GM23338 (cell line): ENCODE measurements at places on chromosomes 2 and 18. TPM values are rescaled to one million over a fixed set of nuclear protein-coding genes. Genes with fewer than 3 reads are reported as not detected.
A peak's percentile ranks its signal among the peaks of the same experiment; 100 is the strongest.

FSHR gene
- total RNA-seq: not detected in 2 replicates

CDK15 gene
- not detected in 2 replicates for total RNA-seq

SDC1 gene
- 40.6 and 43.0 TPM in 2 replicates for total RNA-seq

SETBP1 gene
- 3.7 and 5.5 TPM in 2 replicates for total RNA-seq

LYPD6B gene
- total RNA-seq: 1.7 and 3.1 TPM in 2 replicates

SLC9A2 gene
- total RNA-seq: 0.08 and 0.24 TPM in 2 replicates

SIGLEC15 gene
- total RNA-seq: 0.31 TPM in 1 of 2 replicates, not detected in the other

DIS3L2 gene
- total RNA-seq: 17.4 and 25.3 TPM in 2 replicates

CCDC141 gene
- 8.0 and 13.4 TPM in 2 replicates for total RNA-seq

GRCh38 chr18:34834897-34835296 lies 124.8 kb downstream of the DTNA start:
- H3K36me3 ChIP-seq: no peaks in the 10 kb centered on the region
- no peak for DNase-seq
- H3K4me3 ChIP-seq: no peak overlapping the region
- H3K27me3 ChIP-seq: no peaks in the 10 kb centered on the region

DNA sequence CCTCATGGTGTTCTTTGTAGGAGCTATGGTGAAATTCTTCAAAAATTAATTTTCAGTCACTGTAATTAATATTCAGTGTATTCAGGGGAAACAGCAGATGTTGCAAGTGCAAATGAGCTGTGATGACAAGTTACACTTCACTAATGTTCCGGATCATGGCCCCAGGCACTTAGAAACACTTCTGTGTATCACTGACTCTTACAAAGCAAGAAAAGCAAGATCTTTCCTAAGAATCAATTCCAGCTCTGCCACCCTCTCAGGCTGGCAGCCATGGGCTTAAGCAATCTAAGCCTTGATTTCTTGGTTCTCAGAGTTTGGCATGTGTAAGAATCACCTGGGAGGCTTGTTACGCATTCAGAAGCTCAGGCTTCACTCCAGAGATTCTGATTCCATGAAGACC lies 78.0 kb downstream of the MARCHF4 start:
- no peak overlapping the region for H3K27ac ChIP-seq
- no peaks in the 10 kb centered on the region for H3K27me3 ChIP-seq
- H3K4me1 ChIP-seq: peaks cover 4% of the 10 kb centered on the region

GRCh38 chr18:46452820-46453219 lies 204.2 kb downstream of the LOXHD1 start:
- H3K4me3 ChIP-seq: no peak overlapping the region
- H3K27me3 ChIP-seq: no peaks in the 10 kb centered on the region
- DNase-seq: no peak
- no peaks in the 10 kb centered on the region for H3K36me3 ChIP-seq
- no peak overlapping the region for H3K27ac ChIP-seq

GRCh38 chr2:165640247-165640929 lies 153.7 kb downstream of the GALNT3 start:
- H3K27ac ChIP-seq: no peak overlapping the region
- DNase-seq: no peak
- H3K27me3 ChIP-seq: no peaks in the 10 kb centered on the region
- H3K4me1 ChIP-seq: peaks cover 3% of the 10 kb centered on the region; the same call in 1 of the 2 replicates

- no peaks in the 10 kb centered on the region for H3K27me3 ChIP-seq
- no peak overlapping the region for H3K27ac ChIP-seq
- no peak overlapping the region for H3K4me3 ChIP-seq
- peak; percentile 5 for DNase-seq
- H3K36me3 ChIP-seq: no peaks in the 10 kb centered on the region; the same call in 1 of the 2 replicates
- no peaks in the 10 kb centered on the region for H3K4me1 ChIP-seq
Measured at GRCh38 chr2:3741396-3741795, 38.0 kb downstream of the DCDC2C start.

DNA sequence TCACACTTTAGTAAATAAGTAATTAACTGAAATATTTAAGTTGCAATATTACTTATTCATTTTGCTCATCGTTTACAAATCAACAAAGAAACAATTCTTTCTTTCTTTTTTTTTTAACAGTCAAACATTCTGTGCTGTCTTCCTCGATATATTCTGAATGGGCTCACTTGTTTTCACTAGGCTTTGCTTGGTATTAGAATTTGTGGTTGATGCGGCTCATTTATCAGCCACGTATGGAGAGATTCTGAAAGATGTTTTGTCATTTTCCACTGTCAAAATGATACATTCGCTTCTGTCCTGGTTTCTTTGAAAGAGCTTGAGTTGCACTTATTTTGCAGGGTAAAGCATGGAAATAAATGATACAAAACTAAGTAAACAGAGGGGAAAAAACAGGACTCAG lies 323.7 kb downstream of the LRRTM1 start:
- H3K27ac ChIP-seq: no peak overlapping the region
- no peak overlapping the region for H3K4me3 ChIP-seq
- no peaks in the 10 kb centered on the region for H3K27me3 ChIP-seq
- peaks cover 53% of the 10 kb centered on the region for H3K4me1 ChIP-seq
- no peaks in the 10 kb centered on the region for H3K36me3 ChIP-seq

GRCh38 chr2:189210250-189211087 lies 30.9 kb upstream of the COL5A2 start:
- no peaks in the 10 kb centered on the region for H3K36me3 ChIP-seq
- H3K4me1 ChIP-seq: peaks cover 53% of the 10 kb centered on the region
- DNase-seq: no peak
- no peaks in the 10 kb centered on the region for H3K27me3 ChIP-seq
- peak overlapping the region; percentile 81; the same call in 1 of the 2 replicates for H3K27ac ChIP-seq

- no peak overlapping the region for H3K4me3 ChIP-seq
- DNase-seq: no peak
- no peaks in the 10 kb centered on the region for H3K27me3 ChIP-seq
Measured at GRCh38 chr2:134135793-134136192, 118.1 kb upstream of the MGAT5 start.

- no peak for DNase-seq
- no peaks in the 10 kb centered on the region for H3K27me3 ChIP-seq
- no peak overlapping the region for H3K27ac ChIP-seq
- no peak overlapping the region for H3K4me3 ChIP-seq
Measured at GRCh38 chr2:67256892-67257291, 140.2 kb upstream of the ETAA1 start.

DNA sequence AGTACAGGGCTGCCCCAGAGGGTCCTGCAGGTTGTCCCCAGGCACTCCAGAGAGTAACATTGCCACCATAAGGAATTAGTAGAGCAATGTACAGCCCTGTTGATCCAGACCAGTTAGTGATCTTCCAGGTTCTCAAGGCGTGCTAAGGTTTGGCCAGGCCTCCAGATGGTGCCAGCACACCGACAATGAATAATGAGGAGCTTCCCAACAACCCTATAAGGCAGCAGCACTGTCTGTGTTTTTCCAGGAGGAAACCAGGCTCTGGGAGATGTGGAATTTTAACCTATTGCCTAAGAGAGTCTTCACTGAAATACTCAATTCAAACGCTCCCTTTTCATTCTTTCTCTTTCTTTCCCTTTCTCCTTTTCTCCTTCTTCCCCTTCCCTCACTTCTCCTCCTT lies 122.1 kb downstream of the MGAT5 start:
- H3K27ac ChIP-seq: no peak overlapping the region
- no peak overlapping the region for H3K4me3 ChIP-seq
- H3K36me3 ChIP-seq: no peaks in the 10 kb centered on the region

DNA sequence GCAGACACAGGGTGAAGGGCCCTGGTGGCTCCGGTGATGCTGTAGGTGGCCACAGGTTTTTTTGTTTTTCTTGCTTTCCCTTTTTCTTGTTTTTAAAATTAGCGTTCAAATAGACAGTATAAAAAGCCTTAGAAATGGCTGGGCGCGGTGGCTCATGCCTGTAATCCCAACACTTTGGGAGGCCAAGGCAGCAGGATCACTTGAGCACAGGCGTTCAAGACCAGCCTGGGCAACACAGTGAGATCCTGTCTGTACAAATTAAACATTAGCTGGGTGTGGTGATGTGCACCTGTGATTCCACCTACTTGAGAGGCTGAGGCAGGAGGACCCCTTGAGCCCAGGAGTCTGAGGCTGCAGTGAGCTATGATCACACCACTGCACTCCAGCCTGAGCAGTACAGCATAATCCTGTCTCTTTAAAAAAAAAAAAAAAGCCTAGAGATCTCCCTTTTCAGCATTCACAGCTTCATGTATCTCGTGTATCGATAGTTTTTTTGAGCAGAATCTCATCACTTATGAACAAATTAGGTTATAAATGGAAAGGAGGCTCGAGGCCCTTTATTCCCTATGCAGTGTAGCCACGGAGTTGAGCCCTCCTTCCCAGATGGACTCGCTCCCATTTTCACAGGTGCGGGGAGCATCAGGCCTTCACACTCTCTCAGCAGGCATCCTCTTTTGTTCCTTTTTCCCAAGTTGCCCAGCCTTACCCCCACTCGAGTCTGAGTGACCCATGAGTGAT lies 50.8 kb downstream of the EMILIN2 start:
- H3K27me3 ChIP-seq: no peaks in the 10 kb centered on the region
- H3K36me3 ChIP-seq: no peaks in the 10 kb centered on the region
- peaks cover 15% of the 10 kb centered on the region for H3K4me1 ChIP-seq
- no peak overlapping the region for H3K27ac ChIP-seq

DNA sequence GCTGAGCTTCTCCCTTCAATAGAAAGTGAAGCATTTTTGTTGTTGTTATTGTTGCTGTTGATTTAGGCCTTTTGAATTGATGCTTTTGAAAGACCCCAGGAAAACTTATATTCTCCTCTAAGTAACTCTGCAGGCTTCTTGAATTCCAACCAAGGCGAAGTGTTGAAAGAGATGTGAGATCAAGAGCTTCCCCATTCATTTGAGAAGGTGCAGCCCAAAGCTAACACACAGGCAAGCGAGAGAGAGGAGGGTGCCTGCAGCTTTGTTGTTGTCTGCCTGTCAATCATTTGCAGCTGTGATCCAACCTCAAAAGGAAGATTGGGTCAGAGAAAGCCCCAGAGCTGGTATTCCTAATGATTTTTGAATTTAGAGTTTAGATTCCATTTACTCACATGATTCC lies 963.6 kb upstream of the CNTNAP5 start:
- H3K27me3 ChIP-seq: no peaks in the 10 kb centered on the region
- DNase-seq: peak; percentile 16
- H3K36me3 ChIP-seq: no peaks in the 10 kb centered on the region
- H3K27ac ChIP-seq: no peak overlapping the region
- H3K4me3 ChIP-seq: no peak overlapping the region
